ENCODE measurements at places on chromosomes 1 and 21.

- no peak for DNase-seq
These were observed at the start of gene GJB3 for GRCh38 chr1:34781071-34781843. TSS of gene GJB3 (plus strand) at chr1:34781214. CDS start at chr1:34784763, 3,549 bp downstream.

- no peak for DNase-seq
These were observed 43.0 kb downstream of the GNB1 start for GRCh38 chr1:1847890-1848289.

- no peak for DNase-seq
These were observed 1392.0 kb upstream of the PRMT6 start for GRCh38 chr1:105664495-105664894.

GRCh38 chr21:28489821-28490350 lies 502.8 kb downstream of the LTN1 start:
- DNase-seq, result no peak

- DNase-seq, result no peak
These were observed 90.7 kb upstream of the VAMP3 start for GRCh38 chr1:7680207-7680954.

DNA sequence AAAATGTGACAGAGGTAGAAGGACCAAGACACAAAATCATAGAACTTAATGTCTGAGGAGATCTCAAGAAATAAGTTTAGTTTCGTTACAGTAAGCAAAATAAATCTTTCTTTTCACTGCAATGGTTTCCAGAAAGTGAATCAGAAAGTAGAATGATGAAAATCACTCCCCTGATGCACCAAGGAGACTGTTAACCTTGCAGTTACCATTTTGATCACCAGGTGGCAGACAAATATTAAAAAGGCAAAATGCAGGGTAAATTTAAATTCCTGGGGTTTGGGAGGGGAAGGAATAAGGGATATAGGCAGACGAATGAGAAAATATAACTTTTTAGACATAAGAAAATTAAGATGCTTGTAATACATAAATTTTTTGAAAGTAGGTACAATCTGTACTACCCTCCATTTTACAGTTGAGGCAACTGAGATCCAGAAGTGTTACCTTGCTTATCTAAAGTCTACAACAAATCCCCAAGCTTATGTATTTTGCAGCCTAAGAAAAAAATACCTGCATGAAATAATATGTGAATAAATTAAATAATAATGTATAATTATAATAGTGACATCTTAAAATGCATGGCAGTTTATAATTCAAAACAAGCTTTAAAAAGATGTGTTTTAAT lies 253.2 kb downstream of the CRB1 start:
- DNase-seq, result peak; percentile 8

DNA sequence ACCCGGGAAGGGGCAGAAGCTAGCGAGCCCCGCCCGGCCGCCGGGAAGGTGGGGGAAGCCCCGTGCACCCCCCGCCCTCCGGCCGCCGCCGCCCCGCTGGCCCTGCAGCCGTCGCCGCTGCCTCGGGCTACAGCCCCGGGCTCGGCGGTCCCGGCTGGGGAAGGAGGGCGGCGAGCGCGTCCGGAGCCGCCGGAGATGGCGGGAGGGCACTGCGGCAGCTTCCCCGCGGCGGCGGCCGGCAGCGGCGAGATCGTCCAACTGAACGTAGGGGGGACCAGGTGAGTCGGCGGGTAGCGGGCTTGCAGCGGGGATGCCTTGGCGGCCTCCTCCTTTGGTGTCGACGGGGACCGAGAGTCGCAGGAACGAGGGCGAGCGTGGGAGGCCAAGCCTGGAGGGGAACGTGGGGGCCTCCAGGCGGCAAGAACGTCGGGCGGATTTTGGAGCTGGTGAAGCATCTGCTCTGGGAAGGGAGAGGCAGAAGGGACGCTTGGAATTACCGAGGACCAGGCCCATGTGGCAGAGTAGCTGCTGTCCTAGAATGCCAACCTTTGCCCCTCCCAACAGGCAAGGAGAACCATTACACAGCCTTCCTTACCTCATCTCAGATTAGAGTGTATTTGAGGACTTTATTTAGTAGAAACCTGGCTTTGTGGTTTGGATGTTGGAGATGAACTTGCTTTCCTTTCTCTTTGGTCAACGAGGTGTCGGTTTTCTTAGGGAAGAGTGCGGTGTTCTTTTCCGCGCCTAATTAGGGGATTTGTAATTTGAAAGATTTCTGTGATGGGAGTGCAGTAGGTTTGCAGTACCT lies 591 bp downstream of the KCTD3 start:
- no peak for DNase-seq

DNA sequence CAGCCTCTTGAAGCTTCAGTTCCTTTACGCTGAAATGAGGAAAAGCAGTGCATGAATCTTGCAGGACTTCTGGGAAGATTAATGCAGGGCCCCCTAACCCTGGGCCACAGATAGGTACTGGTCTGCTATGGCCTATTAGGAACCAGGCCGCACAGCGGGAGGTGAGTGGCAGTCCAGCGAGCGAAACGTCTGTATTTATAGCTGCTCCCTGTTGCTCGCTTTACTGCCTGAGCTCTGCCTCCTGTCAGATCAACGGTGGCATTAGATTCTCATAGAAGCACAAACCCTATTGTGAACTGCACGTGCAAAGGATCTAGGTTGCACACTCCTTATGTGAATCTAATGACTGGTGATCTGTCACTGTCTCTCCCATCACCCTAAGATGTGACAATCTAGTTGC lies 130.2 kb downstream of the CHRM3 start:
- DNase-seq, result no peak

DNA sequence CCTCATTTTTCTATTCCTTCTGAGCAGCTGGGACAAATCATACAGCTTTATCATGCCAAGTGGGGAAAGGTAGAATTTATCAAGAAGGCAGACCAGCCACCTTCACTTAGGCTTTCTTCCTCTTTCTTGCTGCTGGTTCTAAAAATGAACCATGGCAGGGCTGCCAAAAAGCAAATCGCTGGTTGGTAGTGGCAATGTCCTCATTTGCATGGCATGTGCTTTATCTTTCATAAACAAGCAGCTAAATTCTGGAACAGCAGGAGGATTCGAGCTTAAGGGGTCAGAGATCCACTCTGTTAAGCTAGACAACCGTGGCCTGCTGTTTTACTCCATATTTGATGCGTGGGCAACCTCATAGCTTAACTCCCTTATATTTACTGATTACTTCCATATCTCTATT lies 91.3 kb downstream of the RPE65 start:
- no peak for DNase-seq

- no peak for DNase-seq
These were observed 63.3 kb upstream of the PARP1 start for GRCh38 chr1:226470921-226471866.

DNA sequence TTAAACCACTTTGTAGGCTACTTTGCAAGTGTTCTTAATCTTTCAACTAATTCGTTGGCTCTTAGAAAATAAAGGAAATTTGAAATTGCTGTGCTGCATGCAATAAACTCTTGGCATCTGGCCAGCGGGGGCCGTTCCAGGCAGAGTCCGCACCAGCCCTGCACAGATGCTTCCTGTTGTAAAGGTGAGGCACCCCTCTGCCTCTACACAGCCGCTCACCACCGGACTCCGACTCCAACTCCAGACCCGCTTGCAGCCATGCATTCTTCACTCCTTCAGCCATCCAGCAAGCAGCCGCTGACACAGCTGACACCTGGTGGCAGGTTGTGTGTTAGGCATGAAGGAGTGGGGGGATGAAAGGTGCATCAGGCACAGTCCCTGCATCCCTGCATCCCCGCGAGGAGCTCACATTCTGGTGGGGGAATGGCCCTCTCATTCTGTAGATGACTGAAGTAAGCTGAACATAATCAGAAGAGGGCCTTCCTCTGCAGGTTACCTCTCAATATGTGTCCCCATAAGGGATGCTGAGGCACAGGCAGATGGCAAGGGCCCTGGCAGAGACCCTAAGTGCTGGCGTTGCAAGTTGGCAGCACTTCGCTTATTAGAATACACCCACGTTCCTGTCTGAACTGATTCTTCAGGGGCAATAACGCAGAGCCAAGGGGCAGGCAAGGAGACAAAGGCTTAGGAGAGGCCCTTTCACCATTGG lies 56.8 kb downstream of the GLIS1 start:
- DNase-seq, result no peak

DNA sequence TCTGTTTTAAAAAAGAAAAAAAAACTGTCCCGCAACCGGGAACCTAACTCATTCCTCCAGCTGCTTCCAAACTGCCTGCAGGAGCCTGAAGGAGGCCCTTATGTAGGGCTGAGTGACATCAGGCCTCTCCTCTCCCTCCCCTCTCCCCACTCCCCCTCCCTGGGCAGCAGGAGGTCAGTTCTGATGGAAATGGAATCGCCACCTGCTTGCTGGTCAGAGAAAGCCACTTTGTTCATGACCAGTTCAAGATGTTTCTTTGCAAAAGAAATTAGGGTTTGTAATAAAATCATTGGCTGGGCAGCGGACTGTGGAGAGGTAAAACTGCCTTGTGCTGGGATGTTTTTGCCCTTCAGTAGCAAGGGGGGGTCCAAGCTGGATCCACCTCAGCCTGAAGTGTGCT lies at the start of gene MAP1LC3C:
Gene MAP1LC3C (minus strand): TSS at position 73 of the 400 bp plus-strand sequence. CDS start 90 bp downstream, outside the sequence.
- no peak for DNase-seq

DNA sequence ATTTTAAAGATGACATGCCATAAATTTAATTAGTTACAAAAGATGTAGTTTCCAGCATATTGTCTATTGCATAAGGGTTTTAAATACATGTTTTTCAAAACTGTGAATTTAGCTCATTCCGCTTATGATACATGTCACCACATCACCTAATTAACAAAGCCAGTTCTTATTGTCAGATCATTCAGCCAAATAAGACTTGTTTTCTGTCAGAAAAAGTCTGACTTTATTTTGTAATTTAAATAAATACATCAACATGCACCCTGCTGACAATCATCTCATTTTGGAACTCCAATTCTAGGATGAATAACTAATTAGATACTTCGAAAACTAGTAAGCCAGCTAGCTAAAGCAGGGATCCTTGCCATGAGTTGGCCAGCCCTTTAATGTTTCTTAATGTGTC lies 110.9 kb upstream of the APP start:
- DNase-seq, result no peak

GRCh38 chr21:14968029-14968428 lies 96.8 kb downstream of the NRIP1 start:
- no peak for DNase-seq

GRCh38 chr1:190377294-190377693 lies 100.4 kb downstream of the BRINP3 start:
- DNase-seq, result no peak

DNA sequence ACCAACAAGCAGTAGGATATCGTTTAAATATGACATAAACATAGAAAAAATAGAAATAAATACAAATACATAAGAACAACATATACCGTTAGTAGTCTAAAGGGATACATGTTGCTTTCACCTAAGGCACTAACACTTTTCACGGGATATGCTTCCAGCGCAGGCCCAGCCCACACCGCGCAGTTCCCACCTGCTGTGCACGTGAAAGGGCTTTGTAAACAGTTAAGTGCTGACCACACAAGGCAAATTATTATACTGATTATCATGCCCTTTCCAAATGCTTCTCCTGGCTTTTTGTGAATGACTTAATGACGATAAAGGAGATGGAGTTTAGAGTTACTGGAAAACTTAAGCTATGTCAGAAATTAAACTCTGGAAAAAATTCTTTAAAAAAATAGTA lies 11.3 kb upstream of the IL22RA1 start:
- no peak for DNase-seq

GRCh38 chr1:77925518-77925917 lies 37.1 kb downstream of the NEXN start:
- peak; percentile 71 for DNase-seq

GRCh38 chr1:93670141-93670540 lies 11.5 kb downstream of the BCAR3 start:
- DNase-seq, result no peak

DNA sequence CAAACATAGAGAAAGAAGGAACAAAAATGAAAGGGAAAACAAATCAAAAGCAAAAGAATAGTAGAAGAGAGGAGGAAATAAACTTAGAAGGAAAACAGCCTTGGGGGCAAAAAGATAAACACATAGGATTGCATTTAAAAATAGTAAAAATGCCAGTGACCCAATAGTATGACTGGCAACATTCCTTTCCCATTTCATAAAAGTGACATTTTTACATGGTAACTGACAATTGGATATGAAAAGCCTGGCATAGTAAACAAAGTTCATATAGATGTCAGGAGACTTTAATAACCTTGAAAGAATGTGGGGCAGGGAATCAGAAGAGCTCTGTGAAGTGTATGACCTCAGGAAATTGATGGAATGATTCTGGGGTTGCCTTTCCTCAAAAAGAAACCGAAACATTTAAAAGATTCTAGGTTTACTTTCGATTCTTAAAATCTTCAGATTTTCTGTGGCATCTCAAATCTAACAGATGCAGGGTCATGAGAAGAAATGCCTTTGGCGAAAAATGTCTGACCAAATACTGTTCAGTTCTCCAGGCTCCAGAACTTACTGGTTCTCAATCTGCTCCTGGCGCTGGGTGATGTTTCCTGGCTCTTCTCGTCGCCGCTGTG lies 33.7 kb downstream of the SPTA1 start:
- DNase-seq, result no peak

- no peak for DNase-seq
These were observed 386.3 kb downstream of the USP25 start for GRCh38 chr21:16116069-16116468.

DNA sequence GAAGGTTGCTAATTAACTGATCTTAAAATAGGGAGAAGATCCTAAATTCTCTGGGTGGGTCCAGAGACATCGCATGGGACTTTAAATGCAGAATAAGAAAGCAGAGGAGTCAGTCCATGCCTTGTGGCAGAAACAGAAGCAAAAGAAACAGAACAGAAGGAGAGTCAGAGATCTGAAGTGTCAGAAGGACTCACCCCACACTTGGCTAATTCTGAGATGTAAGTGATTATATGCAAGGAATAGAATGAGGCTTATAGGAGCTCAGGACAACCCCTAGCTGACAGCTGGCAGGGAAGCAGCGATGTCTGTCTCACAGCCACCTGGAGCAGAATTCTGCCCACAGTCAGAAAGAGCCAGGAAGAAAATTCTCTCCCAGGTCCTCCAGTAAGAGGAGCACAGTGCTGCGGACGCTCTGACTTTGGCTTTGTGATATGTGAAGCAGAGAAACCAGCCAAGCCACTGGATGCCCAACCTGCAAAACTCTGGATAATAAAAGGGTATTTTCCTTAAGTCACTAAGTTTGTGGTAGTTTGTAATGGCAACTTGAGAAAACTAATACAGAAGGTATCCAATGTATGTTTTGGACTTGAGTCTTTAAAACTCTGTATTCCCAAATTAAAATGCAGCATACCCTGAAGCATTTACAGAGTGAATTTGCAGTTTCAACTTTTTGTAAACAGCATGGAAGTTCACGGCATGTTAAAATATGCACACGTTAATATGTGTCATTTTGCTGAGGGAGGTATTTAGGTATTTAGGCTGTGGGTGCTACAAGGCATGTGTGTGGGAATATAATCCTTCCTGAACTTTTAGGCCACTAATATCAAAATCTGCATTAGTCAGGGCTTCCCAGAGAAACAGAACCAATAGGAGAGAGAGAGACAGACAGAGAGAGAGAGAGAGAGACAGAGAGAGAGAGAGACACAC lies 388.5 kb downstream of the PCP4 start:
- no peak for DNase-seq
